Kidney (tissue), 22 donors: ENCODE measurements at places on chromosomes 2 and 18. TPM values are rescaled to one million over a fixed set of nuclear protein-coding genes. Genes with fewer than 3 reads are reported as not detected.

DNA sequence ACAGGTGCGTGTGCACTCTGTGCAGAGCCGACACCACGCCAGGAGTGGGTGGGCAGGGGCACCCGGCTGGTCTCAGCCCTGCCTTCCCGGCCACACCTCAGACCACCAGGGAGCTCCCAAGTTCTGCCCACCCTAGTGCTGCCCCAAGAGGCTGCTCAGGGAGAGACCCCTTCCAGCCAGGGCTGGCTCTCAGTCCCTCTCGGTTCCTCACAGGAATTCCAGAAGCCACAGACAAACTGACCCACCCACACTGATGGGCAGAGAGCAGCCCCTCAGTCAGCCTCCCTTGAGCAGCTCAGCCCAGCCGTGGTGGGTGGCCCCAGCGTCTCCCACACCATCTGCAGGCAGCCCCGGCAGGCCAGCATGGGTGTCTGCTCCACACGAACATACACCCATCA lies 33.8 kb downstream of the GPC1 start:
- peak; percentile 28 for DNase-seq
- no peaks in the 10 kb centered on the region for H3K27me3 ChIP-seq
- H3K4me1 ChIP-seq = no peaks in the 10 kb centered on the region
- peaks cover 2% of the 10 kb centered on the region for H3K36me3 ChIP-seq
- H3K4me3 ChIP-seq = no peak overlapping the region

GRCh38 chr2:144801766-144802165 lies 281.8 kb upstream of the ZEB2 start:
- DNase-seq = no peak
- H3K27ac ChIP-seq = no peak overlapping the region
- no peak overlapping the region for H3K4me3 ChIP-seq
- H3K36me3 ChIP-seq = no peaks in the 10 kb centered on the region
- no peaks in the 10 kb centered on the region for H3K27me3 ChIP-seq

DNA sequence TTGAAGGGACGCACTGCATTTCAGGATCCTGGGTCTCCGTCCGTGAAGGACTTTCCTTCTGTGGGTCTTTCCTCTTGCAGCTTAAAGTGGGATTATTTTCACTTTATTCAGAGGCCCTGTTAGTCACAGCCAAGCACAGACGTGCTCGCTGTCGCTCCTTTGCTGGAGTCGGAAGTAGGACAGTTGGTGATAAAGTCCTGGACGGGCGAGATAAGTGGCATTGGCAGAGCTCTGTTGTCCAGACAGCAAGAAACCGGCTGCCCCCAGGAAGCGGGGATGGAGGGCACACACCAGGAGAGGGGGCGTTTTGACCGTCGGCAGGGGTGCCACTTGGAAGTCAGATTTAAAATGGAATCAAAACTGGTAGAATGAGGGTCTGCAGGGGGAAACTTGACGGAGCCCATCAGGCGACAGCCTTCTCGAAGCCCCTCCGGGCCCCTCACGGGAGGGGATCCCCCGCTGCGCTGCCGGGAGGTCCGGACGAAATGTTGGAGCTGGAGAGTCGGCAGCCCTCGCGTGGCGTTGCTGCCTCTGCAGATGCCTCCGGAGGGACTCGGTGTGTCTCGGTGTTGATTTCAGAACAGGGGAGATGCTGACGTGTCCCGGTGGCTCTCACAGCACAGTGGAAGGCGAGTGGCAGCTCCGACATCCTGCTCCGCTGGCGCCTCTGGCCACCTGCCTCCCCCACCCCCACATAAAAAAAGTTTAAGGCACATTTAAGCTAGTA lies 124.2 kb downstream of the NFATC1 start:
- no peaks in the 10 kb centered on the region for H3K27me3 ChIP-seq
- H3K36me3 ChIP-seq = no peaks in the 10 kb centered on the region
- peak; percentile 54 for DNase-seq
- H3K4me1 ChIP-seq = no peaks in the 10 kb centered on the region
- no peak overlapping the region for H3K27ac ChIP-seq

- H3K27me3 ChIP-seq = no peaks in the 10 kb centered on the region
- H3K27ac ChIP-seq = no peak overlapping the region
- no peaks in the 10 kb centered on the region for H3K36me3 ChIP-seq
- H3K4me3 ChIP-seq = no peak overlapping the region
- peaks cover 13% of the 10 kb centered on the region for H3K4me1 ChIP-seq
- DNase-seq = no peak
Measured at GRCh38 chr2:8481463-8482009, 200.3 kb upstream of the ID2 start.

DNA sequence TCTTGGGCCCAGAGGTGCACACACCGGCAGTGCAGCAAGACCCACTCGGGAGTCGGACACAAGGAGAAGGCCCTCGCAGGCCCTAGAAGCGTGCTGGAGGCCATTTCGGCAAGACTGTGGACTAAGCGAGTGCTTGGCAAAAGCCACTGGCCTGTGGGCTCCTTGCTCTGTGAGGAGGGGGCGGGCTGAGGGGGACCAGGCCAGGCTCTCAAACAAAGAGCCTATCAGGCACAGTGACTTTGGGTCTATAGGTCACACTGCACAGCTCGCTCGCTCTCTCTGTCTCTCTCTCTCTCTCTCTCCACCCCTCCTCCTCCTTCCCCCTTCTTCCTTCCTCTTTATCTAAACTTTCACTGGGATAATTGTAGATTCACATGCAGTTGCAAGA lies 23.6 kb upstream of the ZCCHC2 start:
- H3K27me3 ChIP-seq = no peaks in the 10 kb centered on the region
- no peak for DNase-seq
- no peak overlapping the region for H3K4me3 ChIP-seq
- H3K27ac ChIP-seq = no peak overlapping the region
- H3K36me3 ChIP-seq = no peaks in the 10 kb centered on the region

DNA sequence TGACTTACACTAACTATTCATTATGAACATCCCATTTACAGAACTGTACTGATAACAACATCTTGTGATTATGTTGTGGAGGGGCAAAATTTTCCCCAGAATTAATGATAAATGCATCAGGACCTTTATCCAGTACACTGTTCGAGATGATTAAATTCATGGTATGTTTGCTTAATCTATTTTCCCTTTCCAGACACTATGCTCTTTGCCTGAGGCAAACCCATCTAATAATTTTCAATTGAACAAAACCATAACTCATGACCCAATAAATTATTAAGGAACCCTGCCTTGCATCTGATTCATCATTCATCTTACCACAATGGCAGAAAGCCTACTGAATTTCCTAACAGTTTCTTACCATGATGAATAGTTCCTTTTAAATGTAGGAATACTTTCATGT lies 385.0 kb downstream of the DSEL start:
- no peaks in the 10 kb centered on the region for H3K4me1 ChIP-seq
- H3K4me3 ChIP-seq = no peak overlapping the region
- no peak for DNase-seq
- H3K27me3 ChIP-seq = no peaks in the 10 kb centered on the region
- no peak overlapping the region for H3K27ac ChIP-seq

GRCh38 chr2:138012082-138012481 lies 47.8 kb downstream of the HNMT start:
- H3K27me3 ChIP-seq = no peaks in the 10 kb centered on the region
- peaks cover 2% of the 10 kb centered on the region for H3K36me3 ChIP-seq
- H3K4me3 ChIP-seq = no peak overlapping the region
- no peak overlapping the region for H3K27ac ChIP-seq

DNA sequence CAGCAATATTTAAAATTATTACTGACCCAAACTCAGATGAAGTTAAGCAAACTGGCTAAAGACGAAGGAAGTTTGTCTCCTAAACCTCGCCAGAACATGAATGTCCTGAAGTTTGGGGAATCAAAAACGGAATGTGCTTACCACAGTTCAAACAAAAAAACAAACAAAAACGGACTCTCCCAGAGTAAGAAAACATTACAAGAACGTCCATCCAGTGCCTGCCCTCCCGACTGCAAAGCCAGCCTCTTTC lies 1.1 kb downstream of the KANSL1L start:
- DNase-seq = no peak
- peak overlapping the region; percentile 99 for H3K27ac ChIP-seq
- H3K4me1 ChIP-seq = peaks cover 16% of the 10 kb centered on the region
- H3K36me3 ChIP-seq = no peaks in the 10 kb centered on the region
- H3K27me3 ChIP-seq = no peaks in the 10 kb centered on the region

DNA sequence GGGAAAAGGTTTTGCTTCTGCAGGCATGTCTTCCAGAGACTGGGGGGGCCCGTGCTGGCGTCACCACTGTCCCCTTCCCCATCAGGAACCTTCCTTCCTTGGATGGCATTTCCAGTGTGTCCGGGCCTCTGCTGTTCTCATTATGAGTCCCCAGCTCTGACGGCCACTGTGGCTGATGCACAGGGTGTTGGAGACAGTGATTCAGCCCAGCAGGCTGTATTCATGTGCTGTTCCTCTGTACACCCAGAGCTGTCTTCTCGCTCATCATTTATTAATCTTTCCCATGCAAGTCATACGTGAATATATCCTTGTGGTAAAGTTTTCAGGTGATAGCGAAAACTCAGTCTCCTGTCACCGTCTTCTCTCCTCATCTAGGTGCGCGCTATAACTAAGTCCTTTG lies 57.7 kb downstream of the ASAP2 start:
- DNase-seq = no peak
- H3K36me3 ChIP-seq = no peaks in the 10 kb centered on the region
- H3K27me3 ChIP-seq = no peaks in the 10 kb centered on the region

DNA sequence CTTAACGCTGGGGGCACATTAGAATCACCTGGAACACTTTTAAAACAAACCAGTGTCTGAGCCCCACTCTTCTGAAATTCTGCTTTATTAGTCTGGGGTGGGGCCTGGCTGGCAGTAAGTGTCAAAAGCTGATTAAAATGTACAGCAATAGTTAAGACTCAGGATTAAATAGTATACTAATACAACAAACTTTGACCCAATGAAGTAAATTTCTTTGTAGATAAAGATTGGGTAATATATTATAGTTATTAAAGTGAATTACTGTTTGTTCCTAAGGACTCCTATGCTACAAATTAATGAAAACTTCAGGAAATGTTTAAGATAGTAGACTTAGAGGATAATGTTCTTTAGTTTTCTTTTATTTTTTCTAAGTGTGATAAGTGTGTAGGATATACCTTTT lies 160.9 kb downstream of the FAM124B start:
- DNase-seq = no peak
- H3K4me1 ChIP-seq = no peaks in the 10 kb centered on the region
- H3K4me3 ChIP-seq = no peak overlapping the region
- H3K36me3 ChIP-seq = no peaks in the 10 kb centered on the region
- H3K27ac ChIP-seq = no peak overlapping the region

DNA sequence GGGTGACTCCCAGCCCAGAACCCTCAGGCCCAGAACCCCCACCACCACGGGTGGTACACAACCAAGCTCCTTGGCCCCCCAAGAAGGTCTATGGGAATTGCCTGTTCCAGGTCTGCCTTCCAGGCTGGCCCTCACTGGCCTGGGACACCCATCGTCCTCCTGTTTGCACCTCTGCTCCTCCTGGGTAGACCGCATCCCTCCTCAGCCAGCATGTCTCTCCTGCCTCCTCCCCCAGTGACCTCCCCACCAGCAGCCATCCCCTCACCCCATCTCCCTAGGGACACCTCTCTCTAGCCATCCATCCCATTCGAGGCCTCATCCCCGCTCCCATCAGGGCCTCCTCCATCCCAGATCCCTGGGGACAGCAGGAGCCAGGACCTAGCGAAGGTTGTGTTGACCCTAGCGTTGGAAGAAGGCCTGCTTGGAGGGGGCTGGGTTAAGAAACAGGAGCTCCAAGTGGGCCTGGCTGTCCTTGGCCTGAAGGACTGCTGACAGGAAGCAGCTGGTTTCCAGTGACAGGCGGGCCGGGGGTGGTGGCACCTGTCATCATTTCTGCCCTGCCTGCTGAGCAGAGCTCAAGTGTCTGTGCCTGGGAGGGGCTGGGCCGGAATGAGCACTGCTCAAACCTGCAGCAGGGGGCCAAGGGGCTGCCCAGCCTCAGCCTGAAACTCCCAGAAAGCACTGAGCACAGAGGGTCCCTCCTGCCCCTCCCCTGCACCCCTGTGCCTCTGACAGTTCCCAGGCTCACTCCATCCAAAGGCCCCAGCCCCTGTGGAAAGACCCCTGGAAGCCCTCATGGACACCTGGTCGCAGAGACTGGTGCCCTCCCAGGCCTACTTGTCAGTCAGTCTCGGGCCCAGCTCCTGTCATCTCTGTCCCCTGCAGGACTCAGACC lies 96.0 kb upstream of the OTOS start:
- no peak overlapping the region for H3K4me3 ChIP-seq
- no peaks in the 10 kb centered on the region for H3K36me3 ChIP-seq
- DNase-seq = peak; percentile 92
- H3K27ac ChIP-seq = no peak overlapping the region
- H3K4me1 ChIP-seq = peaks cover 7% of the 10 kb centered on the region

Gene MOGAT1
- not detected for total RNA-seq

Gene SCLY
- 18.3 TPM for total RNA-seq

Gene PLEKHH2
- total RNA-seq = 25.0 TPM
